ENCODE measurements at places on chromosomes 11 and 22.

DNA sequence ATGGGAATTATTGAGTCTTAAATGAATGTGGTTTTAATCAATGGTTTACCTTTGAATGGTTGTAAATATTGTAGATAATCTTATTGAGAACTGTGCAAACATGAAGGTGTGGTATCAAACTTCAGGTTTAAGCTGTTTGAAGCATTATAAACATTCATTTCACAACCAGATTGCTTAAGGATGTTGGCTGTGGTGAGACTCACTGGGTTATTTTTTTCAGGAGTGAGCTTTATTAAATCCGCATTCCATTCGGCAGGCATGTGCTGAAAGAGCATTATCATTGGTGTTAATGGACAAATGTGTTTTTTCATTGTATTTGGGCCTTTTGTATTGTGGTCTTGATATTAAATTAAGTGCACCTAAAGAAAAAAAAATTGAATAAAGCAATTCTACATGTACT lies 9.7 kb downstream of the MMP3 start:
- no peak for DNase-seq

GRCh38 chr22:49603016-49603415 lies 224.7 kb downstream of the BRD1 start:
- DNase-seq: no peak

- no peak for DNase-seq
Measured at GRCh38 chr22:43438666-43439347, 27.0 kb downstream of the MPPED1 start.

- DNase-seq: no peak
Measured at GRCh38 chr11:17015627-17016126, 1.5 kb upstream of the PLEKHA7 start.

DNA sequence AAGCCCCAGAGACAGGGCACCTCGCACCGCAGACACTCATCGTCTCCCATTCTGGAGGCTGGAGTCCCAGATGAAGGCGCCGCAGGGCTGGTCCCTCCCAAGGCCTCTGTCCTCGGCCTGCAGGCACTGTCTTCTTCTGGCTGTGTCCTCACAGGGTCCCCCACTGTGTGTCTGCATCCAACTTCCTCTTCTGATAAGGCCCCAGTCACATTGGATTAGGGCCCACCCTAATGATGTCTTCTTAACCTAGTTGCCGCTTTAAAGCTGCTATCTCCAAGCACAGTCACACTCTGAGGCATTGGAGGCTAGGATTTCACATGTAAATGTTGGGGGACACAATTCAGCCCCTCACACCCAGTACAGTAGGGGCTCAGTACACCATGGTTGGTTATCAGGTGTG lies 48.9 kb downstream of the DHCR7 start:
- no peak for DNase-seq

DNA sequence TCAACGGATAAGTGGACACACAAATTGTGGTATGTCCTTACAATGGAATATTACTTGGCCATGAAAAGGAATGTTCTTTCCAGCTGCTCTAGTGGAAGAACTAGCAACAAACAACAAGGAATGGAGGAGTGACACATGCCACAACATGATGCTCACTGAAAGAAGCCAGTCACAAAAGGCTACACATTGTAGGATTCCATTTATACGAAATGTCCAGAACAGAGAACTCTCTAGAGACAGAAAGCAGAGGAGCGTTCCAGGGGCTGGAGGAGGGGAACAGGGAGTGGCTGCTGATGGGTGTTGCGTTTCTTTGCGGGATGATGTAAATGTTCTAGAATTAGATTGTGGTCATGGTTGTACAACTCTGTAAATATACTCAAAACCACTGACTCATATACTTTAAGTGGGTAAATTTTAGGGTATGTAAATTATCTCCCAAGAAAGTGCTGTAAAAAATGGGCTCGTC lies 32.4 kb upstream of the PDGFB start:
- no peak for DNase-seq

DNA sequence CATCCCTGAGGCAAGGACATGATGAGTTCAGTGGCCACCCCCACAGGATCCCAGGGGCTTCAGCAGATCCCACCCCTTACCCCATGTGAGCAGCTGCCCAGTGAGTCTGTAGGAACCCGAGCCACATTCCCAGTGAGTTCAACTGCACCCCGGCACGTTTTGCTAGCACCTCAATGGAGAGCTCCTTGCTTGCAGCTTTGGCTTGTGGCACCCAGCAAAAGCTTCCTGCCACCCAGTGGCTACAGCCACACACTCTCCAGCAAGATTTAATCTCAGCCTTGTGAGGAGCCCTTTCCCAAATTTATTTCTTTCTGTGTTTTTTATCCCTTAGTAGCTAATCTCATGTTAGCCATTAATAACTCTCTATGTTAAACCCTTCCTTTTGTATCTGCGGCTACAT lies 4.0 kb downstream of the SAA1 start:
- no peak for DNase-seq

DNA sequence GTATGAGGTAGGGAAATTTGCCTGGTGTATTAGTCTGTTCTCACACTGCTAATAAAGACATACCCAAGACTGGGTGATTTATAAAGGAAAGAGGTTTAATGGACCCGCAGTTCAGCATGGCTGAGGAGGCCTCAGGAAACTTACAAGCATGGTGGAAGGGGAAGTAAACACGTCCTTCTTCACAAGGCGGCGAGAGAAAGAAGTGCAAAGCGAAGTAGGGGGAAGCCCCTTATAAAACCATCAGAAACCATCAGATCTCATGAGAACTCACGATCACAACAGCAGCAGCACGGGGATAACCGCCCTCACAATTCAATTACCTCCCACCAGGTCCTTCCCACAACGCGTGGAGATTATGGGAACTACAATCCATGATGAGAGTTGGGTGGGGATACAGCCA lies 12.0 kb upstream of the RFPL2 start:
- DNase-seq: no peak

DNA sequence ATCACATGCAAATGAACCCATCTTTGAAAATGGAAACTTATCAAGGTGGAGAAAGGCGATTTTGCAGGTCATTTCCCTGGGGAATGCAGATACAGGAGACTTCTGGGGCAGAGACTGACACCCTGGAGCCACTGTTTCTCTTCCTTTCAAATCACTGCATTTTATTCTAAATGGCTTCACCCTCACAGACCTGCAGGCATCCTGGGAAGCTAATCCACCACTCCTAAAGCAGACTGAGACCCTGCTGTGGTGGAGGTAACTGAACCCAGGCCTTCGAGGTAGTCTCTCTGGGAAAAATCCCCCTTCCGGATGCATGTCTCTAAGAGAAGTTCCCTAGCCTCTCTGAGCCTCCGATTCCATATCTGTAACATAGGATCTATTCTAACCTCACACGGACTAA lies 20.9 kb upstream of the CSNK2A3 start:
- DNase-seq: no peak

GRCh38 chr11:779955-780532 lies 2.8 kb upstream of the GATD1 start:
- no peak for DNase-seq

- peak; percentile 57 for DNase-seq
Measured at GRCh38 chr22:39943337-39943736, 16.9 kb upstream of the TMA7B start.

DNA sequence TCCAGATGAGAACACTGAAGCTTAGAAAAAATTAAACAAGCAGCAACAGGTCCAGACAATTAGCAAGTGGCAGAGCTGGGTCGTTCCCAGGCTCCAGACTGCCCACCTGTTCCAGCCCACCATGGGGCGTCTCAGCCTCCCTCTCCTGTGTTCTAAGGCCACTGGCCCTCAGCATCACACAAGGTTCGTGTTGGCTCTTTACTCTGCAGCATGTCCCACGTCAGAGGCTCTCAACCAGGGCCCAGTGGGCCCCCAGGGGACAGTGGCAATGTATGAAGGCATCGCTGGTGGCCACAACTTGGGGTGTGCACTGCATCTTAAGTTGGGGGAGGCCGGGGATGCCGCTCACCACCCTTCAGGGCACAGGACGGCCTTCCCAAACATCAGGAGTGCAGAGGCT lies 6.2 kb downstream of the PDGFB start:
- DNase-seq: no peak

GRCh38 chr11:63489879-63490278 lies 1.1 kb downstream of the PLAAT5 start:
- no peak for DNase-seq

DNA sequence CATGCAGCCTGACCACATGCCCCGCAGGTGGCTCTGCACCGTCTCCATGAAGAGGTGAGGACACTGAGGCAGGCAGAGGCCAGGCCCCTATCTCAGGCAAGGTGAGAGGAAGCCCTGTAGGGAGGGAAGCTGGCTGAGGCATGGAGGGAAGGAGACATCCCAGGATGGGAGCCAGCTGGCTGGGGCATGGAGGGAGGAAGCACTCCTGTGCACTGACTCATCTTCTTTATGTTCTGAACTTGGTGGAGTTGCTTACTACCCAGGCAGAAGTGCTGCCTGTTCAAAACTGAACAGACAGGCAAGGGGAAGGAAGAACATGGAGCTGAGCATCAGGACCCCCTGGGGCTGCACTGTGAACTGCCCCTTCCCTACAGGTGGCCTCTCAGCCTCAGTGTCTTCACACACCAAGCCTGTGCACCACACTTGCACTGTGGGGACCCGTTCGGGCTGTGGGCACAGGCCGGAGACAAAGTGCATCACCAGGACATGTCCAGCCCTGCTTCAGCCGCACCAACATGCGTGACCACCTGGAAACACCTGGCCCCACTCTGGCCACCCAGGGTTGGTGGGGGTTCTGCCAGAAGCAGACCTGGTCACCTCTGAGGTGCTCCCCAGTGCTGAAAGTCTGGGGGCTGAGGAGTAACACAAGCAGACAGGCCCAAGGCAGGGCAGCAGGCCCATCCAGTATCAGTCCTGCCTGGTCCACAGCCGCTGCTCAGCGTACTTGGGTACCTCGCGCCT lies 55.5 kb downstream of the DGCR2 start:
- no peak for DNase-seq

DNA sequence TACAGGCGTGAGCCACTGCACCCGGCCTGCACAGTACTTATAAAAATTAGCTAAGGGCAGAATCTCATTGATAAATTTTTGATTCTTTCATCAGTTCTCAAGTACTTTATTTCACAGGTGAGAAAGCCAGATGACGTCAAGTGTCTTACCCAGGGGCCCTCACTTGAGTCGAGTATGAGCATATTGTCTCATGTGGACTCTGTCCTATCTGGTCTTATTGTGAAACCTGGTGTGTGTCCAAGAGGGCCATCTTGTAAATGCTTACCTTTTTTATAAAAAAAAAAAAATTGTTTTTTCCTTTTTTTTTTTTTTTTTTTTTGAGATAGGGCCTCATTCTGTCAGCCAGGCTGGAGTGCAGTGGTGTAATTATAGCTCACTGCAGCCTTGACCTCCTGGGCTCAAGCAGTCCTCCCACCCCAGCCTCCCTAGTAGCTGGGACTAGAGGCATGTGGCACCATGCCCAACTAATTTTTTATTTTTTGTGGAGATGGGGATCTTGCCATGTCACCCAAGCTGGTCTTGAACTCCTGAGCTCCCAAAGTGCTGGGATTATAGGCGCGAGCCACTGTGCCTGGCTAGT lies 6.0 kb downstream of the ACO2 start:
- DNase-seq: no peak

- DNase-seq: no peak
Measured at GRCh38 chr11:61147791-61148620, 13.2 kb downstream of the VPS37C start.

GRCh38 chr11:97574976-97575665 lies 1185.3 kb downstream of the JRKL start:
- DNase-seq: no peak

DNA sequence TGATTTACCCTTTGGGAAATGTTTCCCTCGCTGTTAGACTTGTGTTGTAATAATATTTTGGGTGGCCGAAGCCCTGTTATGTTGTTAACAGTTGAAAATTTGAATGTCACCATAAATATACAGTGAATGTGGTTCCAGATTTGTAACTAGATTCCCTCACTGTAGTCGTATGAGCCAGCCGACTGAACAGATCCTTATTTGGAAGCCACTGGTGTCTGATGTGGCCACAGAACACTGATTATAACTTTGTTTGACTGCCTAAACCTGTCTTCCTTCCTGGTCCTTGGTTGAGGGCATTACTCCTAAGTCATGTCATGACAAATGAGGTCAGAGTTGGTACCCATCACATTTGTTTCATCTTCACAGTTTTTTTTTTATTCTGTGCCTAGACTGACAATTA lies 45.4 kb downstream of the YAP1 start:
- DNase-seq: no peak

- DNase-seq: no peak
Measured at GRCh38 chr22:44550711-44551491, 52.9 kb upstream of the RTL6 start.

- no peak for DNase-seq
Measured at GRCh38 chr22:46073683-46074504, 76.4 kb upstream of the PPARA start.

- no peak for DNase-seq
Measured at GRCh38 chr11:58923300-58923788, 15.9 kb upstream of the GLYATL1 start.

DNA sequence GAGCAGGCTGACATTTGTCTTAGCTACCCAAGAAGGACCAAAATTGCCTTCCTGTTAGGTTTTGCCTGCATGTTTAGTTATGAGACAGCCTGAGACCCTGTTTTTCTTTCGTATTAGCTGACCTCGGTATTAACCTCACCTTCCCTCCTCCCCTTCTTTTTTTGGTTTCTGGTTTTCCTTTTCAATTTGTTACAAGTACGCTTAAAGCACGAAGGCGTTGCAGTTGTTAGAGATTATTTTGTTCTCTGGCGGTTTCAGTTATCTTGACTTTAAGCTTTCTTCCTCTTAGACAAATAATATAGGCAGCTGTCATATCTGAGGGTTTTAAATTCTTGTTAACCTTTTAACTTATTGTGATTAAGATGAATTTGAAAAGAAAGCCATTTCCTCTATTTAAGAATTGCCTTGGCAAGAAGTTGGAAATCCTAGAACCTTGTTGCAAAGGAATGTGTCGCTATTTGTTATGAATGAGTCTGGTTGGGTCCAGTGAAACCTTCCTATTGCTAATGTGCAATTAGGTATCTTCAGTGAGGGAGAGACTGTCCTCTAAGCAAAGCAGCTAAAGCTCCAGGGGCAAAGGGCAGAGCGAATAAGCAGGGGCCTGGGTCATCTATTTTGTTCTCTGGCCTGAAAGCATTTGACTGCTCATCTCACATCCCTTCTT lies 45.7 kb downstream of the PACS1 start:
- peak; percentile 13 for DNase-seq
